ENCODE measurements at places on chromosomes 13 and 19.

DNA sequence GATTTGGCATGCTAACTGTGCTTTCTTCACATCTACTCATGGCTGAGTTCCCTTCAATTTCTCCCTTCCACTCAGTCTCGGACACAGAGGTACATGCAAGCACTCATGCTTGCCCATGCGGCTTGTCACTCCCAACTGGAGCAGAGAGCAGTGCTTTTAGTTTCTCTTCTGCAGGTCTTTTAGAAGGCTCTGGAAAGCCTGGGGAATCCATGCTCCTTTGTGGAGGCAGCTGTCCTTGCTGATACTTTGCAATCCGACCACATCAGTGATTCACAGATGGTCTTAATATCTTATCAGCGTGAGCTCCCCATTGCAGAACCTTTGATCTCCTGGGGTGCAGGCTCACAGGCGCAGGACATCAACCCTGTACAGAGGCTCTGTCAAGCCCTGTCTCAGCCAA is 203.9 kb downstream of the COL4A1 start:
- DNase-seq = no peak

- DNase-seq = no peak
Observed at GRCh38 chr19:32318884-32319520, 26.4 kb upstream of the ZNF507 start.

DNA sequence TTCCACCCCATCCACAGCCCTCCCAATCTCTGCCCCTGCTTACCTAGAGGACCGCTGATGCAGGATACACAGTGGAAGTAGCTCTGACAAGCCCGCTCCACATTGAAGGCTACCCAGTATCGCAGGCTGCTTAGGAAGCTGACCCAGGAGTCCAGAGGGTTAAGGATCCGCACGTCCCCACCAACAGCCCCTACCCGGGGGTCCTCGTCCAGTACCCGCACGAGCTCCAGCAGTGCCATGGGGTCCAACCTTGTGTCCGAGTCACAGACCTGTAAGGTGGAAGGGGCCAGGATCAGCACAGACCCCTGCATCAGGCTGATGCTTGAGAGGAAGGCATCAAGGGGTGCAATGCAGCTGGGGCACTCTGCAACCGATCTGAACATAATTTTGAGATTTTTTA is 6.9 kb downstream of the HAS1 start:
- no peak for DNase-seq

GRCh38 chr19:41175801-41176777 is 16.9 kb upstream of the CYP2S1 start:
- DNase-seq = peak; percentile 76

DNA sequence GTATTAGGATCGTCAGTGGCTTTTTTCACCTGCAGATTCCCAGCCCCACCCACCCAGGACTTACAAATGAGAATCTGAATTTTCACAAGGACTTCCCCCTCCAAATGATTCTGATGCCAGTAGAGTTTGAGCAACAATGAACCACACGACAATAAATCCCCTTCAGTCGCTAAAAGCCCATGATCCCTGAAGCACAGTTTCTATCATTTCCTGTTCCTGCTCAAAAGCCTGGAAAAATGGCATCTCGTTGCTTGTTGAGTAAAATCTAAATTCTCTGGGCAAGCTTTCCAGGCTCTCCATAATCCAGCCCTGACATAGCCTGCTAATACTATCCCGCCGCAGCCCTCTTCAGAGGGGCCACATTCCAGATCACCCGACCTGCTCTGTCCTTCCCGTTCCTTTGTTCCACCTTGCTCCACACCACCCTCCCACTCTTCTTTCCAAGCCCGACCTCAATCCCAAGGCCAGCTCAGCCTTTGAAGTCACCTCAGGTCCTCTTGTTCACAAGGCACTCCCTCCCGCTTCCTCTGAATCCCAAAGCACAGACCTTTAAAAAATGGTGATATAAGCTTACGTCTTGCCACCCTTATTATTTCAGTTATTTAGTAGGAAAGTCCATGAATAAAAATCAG is 67.9 kb downstream of the NUFIP1 start:
- peak; percentile 28 for DNase-seq

- DNase-seq = peak; percentile 12
Observed at GRCh38 chr13:26759907-26760831, at the start of gene GPR12. Gene GPR12 (minus strand): TSS chr13:26760786. CDS start chr13:26759827, 959 bp downstream.

- DNase-seq = peak; percentile 65
Observed at GRCh38 chr13:46126552-46127357, 21.9 kb upstream of the CPB2 start.

DNA sequence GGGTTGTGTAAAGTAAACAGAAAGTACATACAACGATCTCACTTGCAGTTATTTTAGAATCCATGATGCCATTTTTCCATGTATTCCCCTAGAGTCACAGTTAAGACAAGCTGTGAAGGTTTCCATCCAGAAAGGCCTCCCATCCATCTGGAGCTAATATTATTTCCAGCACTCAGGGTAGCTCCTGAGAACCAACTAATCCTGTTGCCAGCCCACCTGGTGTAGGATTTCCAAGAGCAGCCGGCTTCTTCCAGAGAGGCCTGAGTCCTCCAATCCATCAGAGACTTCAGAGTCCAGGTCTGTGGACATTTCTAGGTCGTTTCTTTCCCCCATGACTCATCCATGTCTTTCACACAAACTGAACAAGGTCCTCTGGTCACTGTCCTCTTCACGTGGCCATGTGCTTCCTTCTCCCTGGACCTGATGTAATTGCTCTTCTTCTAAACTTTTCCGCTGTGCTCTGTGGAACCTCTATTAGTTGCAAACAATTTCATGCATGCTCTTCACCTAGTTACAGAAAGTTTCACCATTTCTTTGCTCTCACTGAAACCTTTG is 270.3 kb upstream of the TMTC4 start:
- DNase-seq = no peak

- DNase-seq = peak; percentile 31
Observed at GRCh38 chr13:113729187-113730019, 29.6 kb upstream of the TMEM255B start.

DNA sequence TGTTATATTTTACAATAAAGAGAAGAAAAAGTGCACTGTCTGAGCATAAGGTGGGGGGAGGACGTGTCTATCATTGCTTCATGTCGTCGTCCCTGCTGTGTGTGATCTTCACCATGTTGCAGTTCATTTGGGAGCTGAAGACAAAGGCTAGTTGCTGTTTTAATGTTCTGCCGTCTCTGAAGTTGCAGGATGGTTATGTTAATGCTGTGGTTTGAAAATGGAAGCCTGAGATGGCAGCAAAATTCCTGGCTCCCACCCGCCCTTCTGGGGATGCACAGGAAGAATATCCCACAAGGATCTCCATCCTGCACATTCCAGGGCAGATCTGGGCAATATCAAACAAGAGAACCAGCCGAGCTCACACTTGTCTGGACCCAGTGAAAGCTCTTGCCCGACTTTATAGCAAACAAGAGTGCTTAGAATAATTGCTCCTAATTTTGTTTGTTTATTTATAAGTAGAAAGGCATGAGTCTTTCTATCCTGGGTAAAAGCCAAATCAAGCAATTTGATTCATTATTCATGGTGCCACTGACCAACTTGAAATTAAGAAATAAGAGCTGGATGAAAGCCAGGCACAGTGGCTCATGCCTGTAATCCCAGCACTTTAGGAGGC is 110.3 kb upstream of the ABCC4 start:
- DNase-seq = peak; percentile 5

- no peak for DNase-seq
Observed at GRCh38 chr19:39212375-39212742, 8.3 kb upstream of the SYCN start.

DNA sequence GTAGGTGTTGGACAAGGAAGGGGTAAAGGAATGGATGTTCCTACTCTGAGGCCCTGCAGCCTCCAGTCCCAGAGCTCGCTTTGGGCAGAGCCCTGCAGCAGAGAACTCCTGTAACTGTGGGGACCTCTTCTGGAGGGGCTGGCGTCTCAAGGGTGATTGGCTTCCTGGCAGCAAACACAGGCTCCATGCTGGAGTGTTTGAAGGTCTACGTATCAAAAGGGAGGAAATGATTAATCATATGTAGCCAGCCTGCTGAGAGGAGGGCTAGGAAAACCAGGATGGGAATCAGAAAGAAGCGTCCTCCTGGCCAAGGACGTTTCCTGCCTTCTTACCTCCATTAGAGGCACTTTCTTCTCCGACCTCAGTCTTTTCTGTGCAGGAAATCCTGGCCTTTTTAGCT is 208.5 kb downstream of the TSHZ3 start:
- peak; percentile 40 for DNase-seq

DNA sequence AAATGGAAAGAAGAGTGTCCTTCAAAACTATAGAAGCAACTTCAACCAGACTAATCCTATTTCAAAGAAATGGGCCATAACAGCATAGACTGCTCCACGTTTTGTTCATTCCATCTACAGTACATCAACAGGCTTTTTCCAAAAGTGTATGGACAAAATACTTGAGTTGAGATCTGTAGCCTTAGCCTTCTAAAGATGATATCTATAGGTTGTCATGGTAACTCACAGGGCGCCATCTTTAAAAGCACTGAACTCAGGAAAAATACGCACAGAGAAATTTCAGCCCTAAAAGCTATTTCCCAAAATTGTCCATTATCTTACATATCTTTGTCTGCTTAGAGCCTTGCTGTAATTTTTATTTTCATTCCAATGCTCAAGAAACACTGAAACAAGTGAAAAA is 439.4 kb upstream of the NBEA start:
- no peak for DNase-seq

GRCh38 chr13:111074826-111075225 is 40.3 kb upstream of the ARHGEF7 start:
- no peak for DNase-seq

- DNase-seq = peak; percentile 16
Observed at GRCh38 chr13:77429320-77430142, 102.6 kb upstream of the MYCBP2 start.

DNA sequence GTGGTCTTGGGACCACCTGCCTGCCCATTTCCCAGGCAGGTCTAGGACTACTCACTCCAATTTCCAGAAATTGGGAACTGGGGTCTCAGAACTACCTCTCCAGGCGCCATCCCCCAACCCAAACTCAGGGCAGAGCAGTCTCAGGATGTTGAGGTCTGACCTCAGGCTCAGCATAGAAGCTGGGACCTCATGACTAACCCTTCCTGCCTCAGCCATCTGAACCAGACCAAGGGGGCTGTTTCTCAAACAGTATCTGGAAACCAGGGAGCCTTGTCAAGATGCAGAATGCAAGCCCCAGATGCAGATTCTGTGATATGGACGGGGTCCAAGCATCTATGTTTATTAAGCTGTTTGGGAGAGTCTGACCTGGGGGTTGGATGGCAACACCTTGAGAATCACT is 1.3 kb downstream of the FBXW9 start:
- no peak for DNase-seq

- no peak for DNase-seq
Observed at GRCh38 chr19:10749435-10750384, 31.8 kb downstream of the DNM2 start.

- peak; percentile 28 for DNase-seq
Observed at GRCh38 chr13:30308548-30308947, 1.2 kb upstream of the KATNAL1 start.

GRCh38 chr13:35025314-35025713 is 83.2 kb downstream of the NBEA start:
- no peak for DNase-seq

GRCh38 chr13:77868717-77869116 is 49.9 kb downstream of the EDNRB start:
- no peak for DNase-seq

GRCh38 chr19:45920458-45920857 is 5.9 kb upstream of the NANOS2 start:
- no peak for DNase-seq

DNA sequence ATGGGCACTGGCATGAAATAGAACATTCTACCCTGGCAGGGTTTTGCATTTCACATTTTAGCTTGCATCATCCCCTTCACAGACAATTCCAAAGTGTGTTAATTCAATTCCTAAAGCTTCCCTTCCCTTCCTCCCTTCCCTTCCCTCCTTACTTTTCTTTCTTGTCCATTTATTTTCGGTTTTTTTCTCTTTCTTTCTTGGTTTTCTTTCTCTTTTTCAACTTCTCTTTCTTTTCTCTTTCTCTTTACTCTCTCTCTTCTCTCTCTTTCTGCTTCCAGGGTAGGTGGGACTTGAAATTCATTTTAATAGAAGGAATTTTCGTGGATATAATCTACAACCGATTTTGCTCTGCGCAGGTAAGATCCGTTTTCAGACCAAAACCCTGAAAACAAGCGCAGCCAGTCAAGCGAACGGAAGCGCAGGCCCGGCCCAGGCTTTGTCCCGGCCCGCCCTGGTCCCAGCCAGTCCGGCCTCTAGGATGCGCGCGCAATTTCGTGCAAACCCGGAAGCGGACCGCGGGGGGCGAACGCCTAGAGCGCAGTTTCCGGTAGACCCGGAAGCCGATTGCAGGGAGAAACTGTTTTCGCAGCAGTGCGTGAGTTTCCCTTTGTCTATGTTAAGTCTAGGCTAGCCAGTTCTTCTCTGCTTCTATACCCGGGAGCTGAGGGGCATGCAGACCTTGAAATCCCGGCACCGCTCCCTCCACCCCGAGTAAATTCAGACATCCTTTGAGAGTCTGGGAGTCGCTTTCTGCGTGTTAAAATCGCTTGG is at the start of gene ZNF528:
Gene ZNF528, plus strand, starts transcription at position 540 of the 771 bp plus-strand sequence. CDS start 4,165 bp downstream, outside the sequence.
- peak; percentile 92 for DNase-seq

GRCh38 chr19:3634496-3635045 is 8.0 kb upstream of the CACTIN start:
- DNase-seq = no peak

- DNase-seq = no peak
Observed at GRCh38 chr13:100473087-100473486, 115.5 kb downstream of the GGACT start.

DNA sequence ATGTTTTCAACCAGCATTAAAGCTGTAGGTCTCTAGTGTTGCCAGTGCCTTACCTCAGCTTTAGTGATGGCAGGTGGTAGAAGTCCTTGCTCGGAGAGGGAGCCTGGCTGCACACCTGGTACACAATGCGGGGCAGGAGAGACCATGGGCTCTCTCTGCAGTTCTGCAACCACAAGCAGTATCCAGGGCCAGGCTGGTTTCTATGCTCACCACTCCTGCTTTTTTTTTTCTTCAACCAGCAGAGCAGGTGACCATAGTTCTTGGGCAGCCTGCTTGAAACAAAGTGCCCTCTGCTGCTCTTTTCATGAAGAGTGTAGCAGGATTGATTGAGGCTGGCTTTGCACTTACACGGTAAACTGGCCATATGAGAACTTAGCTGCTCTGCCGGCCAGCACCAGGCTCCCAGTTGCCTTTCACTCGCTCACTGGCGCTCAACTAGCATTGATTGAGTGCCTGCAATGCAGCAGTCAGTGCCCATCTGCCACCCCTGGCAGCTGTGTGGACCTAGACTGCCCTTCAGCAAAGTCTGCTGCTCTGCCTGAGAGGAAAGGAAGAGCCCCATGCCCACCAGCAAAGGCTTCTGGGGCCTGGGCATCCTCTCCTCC is 4.4 kb upstream of the CHAMP1 start:
- no peak for DNase-seq

DNA sequence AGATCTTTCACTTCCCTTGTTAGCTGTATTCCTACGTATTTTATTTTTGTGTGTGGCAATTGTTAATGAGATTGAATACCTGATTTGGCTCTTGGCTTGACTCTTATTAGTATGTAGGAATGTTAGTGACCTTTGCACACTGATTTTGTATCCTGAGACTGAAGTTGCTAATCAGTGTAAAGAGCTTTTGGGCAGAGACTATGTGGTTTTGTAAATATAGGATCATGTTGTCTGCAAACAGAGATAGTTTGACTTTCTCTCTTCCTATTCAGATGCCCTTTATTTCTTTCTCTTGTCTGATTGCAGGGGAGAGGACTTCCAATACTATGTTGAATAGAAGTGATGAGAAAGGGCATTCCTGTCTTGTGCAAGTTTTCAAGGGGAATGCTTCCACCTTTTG is 160.3 kb upstream of the PCDH20 start:
- DNase-seq = no peak

All from AG10803 (cell line).